K562 (cell line): ENCODE measurements at places on chromosomes 3 and 15. TPM values are rescaled to one million over a fixed set of nuclear protein-coding genes. Genes with fewer than 3 reads are reported as not detected.

The SRP14 gene
- 155 and 161 TPM in 2 replicates for total RNA-seq

The CNTN3 gene
- 0.04 TPM in 1 of 2 replicates, not detected in the other for total RNA-seq

The DLL4 gene
- total RNA-seq, result 1.1 and 1.3 TPM in 2 replicates

The TNFAIP8L3 gene
- total RNA-seq, result 0.11 TPM in 1 of 2 replicates, not detected in the other

The STAC gene
- not detected in 2 replicates for total RNA-seq

The C3orf70 gene
- total RNA-seq, result 0.04 TPM in 1 of 2 replicates, not detected in the other

The PCSK6 gene
- total RNA-seq, result 17.6 and 18.3 TPM in 2 replicates

The LSAMP gene
- 0.09 TPM in 1 of 2 replicates, not detected in the other for total RNA-seq

The ANKRD34C gene
- not detected in 2 replicates for total RNA-seq

The ITGA11 gene
- not detected in 2 replicates for total RNA-seq

The CCDC14 gene
- total RNA-seq, result 39.2 and 42.2 TPM in 2 replicates

The ERC2 gene
- 0.07 and 0.16 TPM in 2 replicates for total RNA-seq

The INKA1 gene
- total RNA-seq, result 11.1 and 11.2 TPM in 2 replicates

The GP5 gene
- 0.09 TPM in 1 of 2 replicates, not detected in the other for total RNA-seq

The RGMA gene
- 0.04 TPM in 1 of 2 replicates, not detected in the other for total RNA-seq

The ITIH1 gene
- 0.11 and 0.31 TPM in 2 replicates for total RNA-seq

The LRRC34 gene
- total RNA-seq, result not detected in 2 replicates

The FHIT gene
- 6.3 and 10.9 TPM in 2 replicates for total RNA-seq

The ATP13A5 gene
- total RNA-seq, result not detected in 2 replicates

The SCAANT1 gene
- not detected in 2 replicates for total RNA-seq

The SEMA5B gene
- not detected in 2 replicates for total RNA-seq

The PGBD4 gene
- total RNA-seq, result 2.1 and 2.2 TPM in 2 replicates

The PFN2 gene
- total RNA-seq, result 0.49 and 0.86 TPM in 2 replicates

The DCP1A gene
- total RNA-seq, result 13.3 and 15.6 TPM in 2 replicates

The PTPN23 gene
- total RNA-seq, result 51.4 and 58.7 TPM in 2 replicates

The MYRIP gene
- 0.07 TPM in 1 of 2 replicates, not detected in the other for total RNA-seq

The MORC1 gene
- total RNA-seq, result 0.13 and 0.31 TPM in 2 replicates

The FGF7 gene
- total RNA-seq, result not detected in 2 replicates

The SCG5 gene
- 0.31 and 0.33 TPM in 2 replicates for total RNA-seq

The SERINC4 gene
- 0.16 and 0.22 TPM in 2 replicates for total RNA-seq

The DISP2 gene
- 0.74 and 0.89 TPM in 2 replicates for total RNA-seq

The TMC3 gene
- total RNA-seq, result not detected in 2 replicates

The ERICH6 gene
- total RNA-seq, result not detected in 2 replicates

The ST8SIA2 gene
- total RNA-seq, result not detected in 2 replicates

The ACTC1 gene
- 0.09 TPM in 1 of 2 replicates, not detected in the other for total RNA-seq

The CPEB1 gene
- 13.4 and 13.7 TPM in 2 replicates for total RNA-seq

The B3GNT5 gene
- total RNA-seq, result 23.8 and 25.0 TPM in 2 replicates

The CLDN11 gene
- total RNA-seq, result 0.24 and 0.42 TPM in 2 replicates

The PP2D1 gene
- total RNA-seq, result not detected in 2 replicates

The GLDN gene
- 0.18 and 0.31 TPM in 2 replicates for total RNA-seq

The ARIH2 gene
- 110 and 118 TPM in 2 replicates for total RNA-seq

The GCNT3 gene
- 0.11 TPM in 1 of 2 replicates, not detected in the other for total RNA-seq

The ZBED2 gene
- 0.11 and 0.16 TPM in 2 replicates for total RNA-seq

The FAM107A gene
- total RNA-seq, result 0.07 TPM in 1 of 2 replicates, not detected in the other

The NBEAL2 gene
- total RNA-seq, result 89.3 and 114 TPM in 2 replicates
